ENCODE measurements at places on chromosomes 7 and 10. TPM values are rescaled to one million over a fixed set of nuclear protein-coding genes. Genes with fewer than 3 reads are reported as not detected.

The CHAT gene
- total RNA-seq = not detected

The DPYSL4 gene
- not detected for total RNA-seq

The FAM237B gene
- total RNA-seq = not detected

The ZSCAN21 gene
- total RNA-seq = 7.9 TPM

The CLCN1 gene
- total RNA-seq = 2.8 TPM

The TMEM213 gene
- not detected for total RNA-seq

The MCM10 gene
- total RNA-seq = 14.5 TPM

DNA sequence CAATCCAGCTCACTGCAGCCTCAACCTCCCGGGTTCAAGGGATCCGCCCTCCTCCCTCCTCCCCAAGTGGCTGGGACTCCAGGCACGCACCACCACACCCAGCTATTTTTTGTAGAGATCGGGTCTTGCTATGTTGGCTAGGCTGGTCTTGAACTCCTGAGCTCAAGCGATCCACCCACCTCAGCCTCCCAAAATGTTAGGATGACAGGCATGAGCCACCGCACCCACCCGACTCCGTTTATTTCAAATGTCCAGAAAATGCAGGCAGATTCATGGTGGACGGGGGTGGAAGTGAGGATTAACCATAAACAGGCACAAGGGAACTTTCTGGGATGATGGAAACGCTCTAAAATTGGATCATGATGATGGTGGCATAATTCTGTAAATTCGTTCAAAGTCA lies 84.5 kb upstream of the DNAAF5 start:
- DNase-seq = no peak

DNA sequence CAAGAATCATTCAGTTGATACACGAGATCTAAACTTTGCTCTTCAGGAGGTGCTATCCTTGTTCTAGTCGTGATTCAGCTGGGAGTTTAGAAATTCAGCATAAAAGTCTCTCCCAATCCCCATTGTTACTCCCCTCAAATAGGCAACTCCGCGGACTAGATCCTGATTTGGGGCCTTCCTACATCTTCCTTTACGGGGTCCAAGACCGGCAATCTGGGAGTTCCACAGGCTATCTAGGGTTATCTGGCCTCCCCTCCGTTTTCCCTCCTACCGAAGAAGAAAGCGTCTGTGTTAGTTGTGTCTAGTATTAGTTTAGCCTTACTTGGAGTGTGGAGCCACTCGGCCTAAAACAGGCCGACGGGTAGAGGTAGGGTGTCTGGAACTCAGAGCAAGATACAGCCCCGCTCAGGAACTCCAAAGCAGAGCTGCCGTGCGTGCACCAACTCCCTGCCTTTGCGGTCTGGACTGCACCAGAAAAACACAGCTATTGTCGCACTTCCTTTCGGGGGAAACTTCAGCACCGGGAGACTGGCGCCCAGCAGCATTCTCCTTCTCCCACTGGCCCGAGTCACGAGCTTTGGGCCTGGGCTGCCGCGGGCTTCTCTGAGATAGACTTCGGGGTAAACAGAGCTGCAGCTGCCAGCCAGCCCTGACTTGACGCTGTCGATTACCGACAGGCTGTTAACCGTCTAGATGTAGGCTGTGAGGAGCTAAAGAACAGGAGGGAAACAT lies 1.5 kb upstream of the DLX5 start:
- DNase-seq = no peak

DNA sequence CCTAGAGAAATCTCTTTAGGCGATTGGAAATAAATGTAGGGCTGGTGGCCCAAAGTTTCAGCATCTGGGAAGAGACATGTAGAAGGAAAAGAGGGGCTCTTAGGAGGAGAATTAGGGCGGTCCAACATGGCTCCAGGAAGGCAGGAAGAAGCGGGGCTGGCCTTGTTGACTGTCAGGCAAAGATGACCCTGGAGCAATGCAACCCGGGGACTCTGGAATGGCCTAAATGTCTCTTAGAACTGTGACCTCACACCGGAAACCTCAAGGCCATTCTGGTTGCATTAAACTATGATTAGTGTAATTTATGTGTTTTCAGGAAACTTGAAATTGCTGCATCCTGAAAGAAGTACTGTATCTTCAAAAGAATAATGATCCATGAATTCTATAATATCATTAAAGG lies 66.8 kb downstream of the NRP1 start:
- DNase-seq = no peak

DNA sequence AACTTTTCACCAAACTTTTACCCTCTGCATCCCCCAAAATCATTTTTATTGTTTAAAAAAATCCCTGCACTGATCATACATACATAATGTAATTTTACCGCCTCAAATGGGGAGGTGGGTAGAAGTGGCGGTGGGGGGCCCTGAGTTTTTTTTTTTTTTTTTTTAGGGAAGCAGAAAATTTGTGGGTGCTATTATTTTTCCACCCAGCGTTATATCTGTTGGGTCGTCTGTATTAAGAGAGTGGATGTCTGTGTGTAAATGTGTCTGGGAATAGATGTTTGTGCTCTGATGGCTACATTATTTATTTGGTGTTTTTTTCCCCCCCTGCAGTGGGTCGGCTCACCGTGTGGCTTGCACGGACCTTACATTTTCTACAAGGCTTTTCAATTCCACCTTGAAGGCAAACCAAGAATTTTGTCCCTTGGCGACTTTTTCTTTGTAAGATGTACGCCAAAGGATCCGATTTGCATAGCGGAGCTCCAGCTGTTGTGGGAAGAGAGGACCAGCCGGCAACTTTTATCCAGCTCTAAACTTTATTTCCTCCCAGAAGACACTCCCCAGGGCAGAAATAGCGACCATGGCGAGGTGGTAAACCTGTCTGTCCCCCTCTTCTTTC lies 438 bp downstream of the ARID5B start:
- DNase-seq = no peak

GRCh38 chr10:15310776-15311568 lies 60.1 kb downstream of the FAM171A1 start:
- no peak for DNase-seq

GRCh38 chr10:99235658-99236626 lies at the start of gene HPSE2:
TSS of gene HPSE2 (minus strand) at chr10:99235852.
- no peak for DNase-seq

- DNase-seq = no peak
Measured at GRCh38 chr7:73466112-73466511, 32.5 kb downstream of the FZD9 start.

DNA sequence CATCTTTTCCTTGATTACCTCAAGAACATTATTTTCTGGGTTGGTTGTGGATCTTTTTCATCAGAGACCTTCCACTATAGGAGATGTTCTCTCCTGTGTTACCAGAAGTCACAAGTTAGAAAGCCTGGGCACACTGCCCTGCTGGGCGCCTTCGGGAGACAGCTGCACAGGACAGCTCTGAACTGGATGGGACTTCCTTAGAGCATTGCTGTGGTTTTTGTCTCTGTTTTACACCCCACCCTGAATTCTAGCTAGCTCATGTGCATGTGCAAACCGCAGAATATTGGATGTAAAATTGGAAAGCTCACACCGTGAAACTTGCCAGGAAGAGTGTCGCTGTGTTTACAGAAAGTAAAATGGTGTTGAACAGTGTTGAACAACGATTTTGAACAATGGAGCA lies 54.4 kb upstream of the SEC61G start:
- no peak for DNase-seq

GRCh38 chr10:64115908-64116643 lies 594.9 kb downstream of the REEP3 start:
- peak; percentile 58 for DNase-seq

DNA sequence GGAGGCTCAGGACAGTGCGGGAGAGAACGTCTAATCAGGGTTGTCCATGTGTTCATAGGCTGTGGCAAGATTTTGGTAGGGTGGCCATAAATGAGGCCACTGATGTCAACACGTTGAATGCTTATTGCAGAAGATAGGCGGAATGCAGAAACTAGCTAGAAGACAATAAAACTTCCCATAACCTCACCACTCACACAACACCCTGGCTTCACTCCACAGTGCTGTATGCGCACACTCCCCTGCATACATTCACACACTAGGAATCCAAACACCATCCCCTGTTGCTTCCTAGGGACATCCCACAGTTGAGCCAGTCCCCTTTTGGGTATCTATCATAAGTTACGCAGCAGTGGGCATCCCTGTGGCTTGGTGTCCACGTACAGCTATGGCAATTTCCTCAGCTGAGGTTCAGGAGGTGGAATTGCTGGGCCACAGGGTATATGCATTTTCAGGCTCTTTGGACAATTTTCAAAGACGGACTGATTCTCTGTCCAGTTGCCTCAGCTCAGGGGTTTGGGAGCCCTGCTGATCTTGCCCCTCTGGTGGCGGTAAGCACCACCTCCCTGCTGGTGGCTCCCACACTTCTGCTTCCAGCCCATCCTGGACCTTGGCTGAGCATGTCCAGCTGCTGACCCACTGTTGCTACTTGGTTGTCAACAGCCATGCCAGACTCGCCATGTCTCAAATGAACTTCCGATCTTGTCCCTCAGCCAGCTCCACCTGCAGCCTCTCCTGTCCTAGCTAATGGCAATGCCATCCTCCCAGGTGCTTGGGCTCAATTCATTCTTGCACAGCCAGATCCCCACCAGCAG lies 36.4 kb downstream of the CDH23 start:
- no peak for DNase-seq

GRCh38 chr7:100154651-100155491 lies 3.7 kb downstream of the TRAPPC14 start:
- peak; percentile 81 for DNase-seq

- no peak for DNase-seq
Measured at GRCh38 chr7:117581424-117581823, 101.6 kb downstream of the CFTR start.

DNA sequence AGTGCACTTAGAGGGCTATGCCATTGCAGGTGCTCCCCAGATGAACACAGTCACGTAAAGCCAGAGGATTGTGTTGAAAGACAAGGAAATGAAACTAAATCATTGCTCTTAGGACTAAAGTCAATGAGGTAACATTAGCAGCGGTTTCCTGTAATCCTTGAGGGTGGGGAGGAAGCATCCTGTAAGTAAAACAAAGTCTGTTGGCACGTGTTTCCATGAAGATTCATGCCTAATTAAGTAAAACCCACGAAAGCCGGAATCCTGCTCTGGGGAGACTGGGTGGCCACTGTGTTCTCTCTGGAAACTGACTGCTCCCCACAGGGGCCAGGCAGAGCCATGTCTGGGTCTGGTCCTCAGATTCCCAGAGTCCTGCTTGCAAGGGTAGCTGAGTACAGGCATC lies 18.3 kb downstream of the STEAP1B start:
- DNase-seq = no peak

DNA sequence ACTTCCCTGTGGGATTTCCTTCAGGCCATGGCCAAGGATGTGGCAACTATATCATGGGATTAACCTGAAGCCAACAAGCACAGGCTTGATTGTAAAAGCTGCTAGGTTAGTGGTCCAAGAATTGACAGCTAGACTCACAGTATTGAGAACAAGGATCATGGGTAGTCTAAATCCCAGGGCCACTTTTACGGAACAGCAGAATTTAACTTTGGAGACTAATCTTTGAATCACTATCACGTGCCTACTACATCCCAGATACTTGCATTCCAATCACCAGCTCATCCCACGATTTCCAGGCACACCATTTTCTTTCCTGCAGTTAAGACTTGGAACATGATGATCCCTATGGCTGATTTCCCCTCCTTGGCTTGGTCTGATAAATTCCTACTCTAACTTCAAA lies 65.6 kb upstream of the ADO start:
- no peak for DNase-seq

DNA sequence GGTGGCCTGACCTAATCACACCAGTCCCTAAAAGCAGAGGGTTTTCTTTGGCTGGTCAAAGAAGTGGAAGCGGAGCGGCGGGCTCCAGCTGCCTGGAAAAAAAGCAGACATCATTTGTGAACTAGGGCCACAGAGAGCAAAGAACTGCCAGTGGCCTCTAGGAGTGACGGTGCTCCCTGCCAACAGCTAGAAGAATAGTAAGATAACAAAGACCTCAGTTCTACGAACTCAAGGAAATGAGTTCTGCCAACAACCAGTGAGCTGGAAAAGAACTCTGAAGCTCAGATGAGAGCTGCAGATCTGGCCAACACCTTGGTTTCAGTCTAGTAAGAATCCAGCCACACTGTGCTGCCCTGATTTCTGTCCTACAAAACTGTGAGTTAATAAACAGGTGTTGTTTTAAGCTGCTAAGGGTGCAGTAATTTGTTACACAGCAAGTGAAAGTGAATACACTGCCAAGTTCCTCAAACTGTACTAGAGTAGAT lies 178.0 kb downstream of the SRPK2 start:
- DNase-seq = no peak

DNA sequence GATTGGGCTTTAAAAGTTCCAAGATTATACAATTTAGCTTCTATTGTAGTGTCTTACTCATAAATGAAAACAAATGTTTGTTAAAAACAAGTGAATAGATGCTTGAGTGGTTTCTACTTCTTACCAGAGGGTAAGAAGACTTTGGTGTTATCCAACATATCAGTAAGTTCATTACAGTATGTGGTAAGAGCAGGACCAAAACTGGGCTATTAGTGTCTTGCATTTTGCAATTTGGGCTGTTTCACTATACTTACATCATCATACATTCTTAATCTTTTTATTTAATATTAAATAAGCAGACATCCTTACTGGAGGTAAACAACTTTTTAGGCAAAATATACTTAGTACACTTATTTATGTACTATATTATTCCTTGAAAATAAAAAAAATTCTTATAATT lies 248.4 kb upstream of the HGF start:
- DNase-seq = no peak

- DNase-seq = no peak
Measured at GRCh38 chr10:44416021-44416771, 31.3 kb upstream of the CXCL12 start.

Data from HT-29 (cell line).